ENCODE measurements at places on chromosomes 3 and 15.

DNA sequence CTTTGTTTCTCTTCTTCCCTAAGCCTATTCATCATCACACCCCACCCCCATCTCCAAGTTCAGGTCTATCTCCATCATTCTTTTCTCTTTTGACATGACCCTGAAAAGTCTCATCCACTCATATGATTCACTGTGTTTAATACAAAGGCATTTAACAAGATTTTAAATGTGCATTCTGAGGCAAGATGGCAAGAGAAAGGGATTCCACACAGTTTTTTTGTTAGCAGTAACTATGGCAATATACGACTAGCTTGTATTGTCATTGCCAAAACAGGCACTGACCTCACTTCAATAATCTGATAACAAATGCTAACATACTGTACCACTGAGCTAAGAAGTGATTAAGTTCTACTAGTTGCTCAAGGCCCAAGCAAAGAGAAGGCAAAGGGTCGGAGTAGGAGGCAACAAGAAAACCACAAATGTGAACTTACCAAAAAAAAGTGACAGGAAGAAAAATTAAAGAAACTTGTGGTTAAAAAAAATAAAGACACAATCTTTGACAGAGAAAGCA lies 53.2 kb downstream of the FBN1 start:
- peak; percentile 94 for DNase-seq

- DNase-seq = no peak
Measured at GRCh38 chr15:58274885-58275284, 136.7 kb downstream of the AQP9 start.

DNA sequence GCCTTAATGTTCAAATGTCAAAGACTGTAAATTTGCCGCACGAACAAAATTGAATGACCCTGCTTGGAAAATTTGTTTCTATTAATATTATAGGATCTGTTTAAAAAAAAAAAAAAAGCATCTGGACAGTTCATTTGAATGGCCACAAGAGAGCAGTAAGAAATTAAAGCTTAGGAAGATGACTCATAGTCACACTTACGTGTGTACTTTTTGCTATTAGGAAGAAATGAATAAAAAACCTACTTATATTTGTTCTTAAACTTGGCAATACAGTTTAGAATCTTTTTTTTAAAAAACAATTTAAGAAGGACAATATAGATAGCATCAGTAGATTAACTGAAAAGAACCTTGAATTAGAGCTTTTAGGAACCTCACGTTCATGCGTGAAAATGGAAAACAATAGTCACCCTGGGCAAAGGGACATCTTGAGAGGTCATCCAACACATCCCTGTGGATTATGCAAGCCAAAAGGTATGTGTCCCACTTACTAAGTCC lies 621.8 kb downstream of the MECOM start:
- peak; percentile 43 for DNase-seq

DNA sequence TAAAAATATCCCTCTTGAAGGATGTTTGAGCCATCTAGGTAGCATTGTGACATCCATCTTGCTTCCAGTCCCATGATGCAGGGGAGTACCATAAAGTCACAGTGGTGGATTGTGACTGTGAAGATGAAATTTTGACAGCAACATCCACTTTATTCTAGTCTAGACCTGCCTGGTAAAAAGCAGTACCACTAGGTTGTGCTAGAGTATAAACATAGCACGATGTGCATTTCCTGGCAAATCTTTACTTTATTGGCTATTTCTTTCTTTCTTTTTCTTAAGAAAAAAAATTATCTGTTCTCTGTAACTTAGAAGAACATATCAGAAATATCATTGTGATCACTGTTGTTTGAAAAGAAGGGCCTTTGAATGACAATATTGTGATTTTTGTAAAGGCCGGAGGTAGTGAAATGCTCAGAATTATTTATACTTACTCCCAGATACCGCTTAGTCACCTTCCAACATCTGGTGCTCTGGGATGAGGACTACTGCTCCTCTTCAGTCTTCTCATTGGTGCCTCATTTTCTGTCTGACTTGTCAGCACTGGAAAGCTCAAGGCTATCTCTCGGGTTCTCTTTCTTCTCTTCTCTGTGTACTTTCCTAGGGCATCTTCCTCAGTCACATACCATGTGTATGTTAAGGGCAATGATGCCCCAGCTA lies 35.6 kb downstream of the AGBL1 start:
- no peak for DNase-seq

DNA sequence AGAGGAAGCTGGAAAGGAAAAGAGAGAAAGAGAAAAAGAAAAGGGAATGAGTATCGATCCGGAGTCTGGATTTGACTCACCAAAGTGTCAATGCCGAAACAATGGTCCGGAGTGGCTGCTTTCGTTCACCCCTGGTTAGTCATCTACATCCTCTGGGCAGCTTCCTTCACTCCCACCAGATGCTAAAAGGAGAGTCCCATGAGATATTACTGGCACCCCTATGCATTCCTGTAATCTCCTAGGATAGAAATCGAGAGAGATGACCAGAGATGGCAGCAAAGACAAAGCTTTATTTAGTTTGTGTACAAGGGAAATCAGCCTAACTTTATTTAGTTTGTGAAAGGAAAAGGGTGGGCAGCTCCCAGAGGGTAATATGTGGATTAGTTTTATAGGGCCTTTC lies 622.2 kb downstream of the ZPLD1 start:
- no peak for DNase-seq

GRCh38 chr15:60179786-60180391 lies 175.8 kb downstream of the FOXB1 start:
- peak; percentile 16 for DNase-seq

DNA sequence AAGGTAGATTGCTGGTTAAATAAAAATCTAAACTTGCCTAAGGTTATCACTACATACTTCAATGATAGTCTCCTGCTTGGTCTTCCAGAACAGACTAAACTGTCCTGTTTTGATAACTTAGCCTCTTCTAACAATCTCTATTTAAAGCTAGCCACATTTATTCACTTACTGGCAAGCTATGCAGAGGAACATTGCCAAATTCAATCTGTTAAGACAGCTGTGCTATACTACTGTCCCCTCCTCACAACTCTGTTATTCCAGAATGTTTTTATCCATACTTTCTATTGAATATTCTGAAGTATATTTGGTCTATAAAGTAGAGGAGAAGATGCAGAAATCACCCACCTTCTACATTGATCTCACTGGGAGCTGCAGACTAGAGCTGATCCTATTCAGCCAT lies 594.0 kb upstream of the CCDC54 start:
- no peak for DNase-seq

GRCh38 chr3:58009026-58009748 lies 965 bp downstream of the FLNB start:
- DNase-seq = no peak

DNA sequence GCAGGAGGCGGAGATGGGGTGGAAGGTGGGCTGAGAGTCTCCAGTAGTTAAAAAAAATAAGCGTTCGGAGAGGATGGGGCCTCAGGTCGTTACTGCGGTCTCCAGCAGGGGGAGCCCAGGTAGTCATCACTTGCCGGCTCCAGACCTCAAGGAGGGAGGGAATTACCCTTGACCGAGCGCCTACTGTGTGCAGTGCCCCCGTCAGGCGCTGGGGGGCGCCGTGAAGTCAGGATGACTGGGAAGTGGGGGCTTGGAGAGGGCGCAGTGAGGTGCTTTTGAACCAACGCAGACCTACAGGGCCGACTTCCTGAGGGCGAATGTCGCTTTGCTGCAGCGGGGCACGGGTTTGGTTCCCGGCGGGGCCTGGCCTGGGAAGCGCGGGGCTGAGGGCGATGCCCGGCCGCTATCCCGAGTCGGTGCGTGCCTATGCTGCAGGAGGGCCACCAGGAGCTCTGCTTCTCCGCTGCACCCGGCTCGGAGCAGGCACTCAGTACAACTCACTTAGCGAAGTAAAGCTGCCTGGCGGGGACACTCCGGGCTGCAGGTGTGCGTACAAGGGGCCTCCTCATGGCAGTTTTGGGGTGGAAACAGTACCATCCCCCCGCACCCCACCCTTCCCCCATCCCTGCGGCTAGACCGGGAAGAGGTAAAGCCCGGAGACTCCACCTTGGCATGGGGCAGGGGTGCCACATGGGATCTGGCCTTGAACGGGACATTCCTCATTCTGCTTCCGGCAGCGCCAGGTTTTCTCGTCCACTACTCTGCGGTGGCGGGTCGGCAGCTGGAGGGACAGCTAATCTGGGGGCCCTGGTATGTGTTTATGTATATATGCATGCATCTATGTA lies 79.8 kb downstream of the RHCG start:
- peak; percentile 15 for DNase-seq

DNA sequence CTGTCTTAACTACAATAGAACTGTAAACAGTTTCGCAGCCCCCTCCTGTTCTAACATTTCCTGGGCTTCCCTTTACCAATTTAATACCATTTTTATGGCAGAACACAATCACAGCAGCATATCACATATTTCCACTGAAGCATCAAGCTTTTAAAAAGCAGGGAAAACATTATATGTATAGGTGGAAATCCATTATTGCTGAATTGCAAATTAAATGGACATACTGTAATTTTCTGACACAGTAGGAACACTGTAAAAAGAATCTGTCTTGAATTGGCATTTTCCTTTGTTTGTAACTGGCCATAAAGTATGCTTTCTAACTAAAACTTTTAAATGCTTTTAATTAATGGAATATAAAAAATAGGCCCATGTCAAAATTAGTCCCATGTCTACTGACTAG lies 1385.8 kb downstream of the SI start:
- no peak for DNase-seq

GRCh38 chr15:65192016-65192415 lies 6.9 kb upstream of the CLPX start:
- DNase-seq = no peak

GRCh38 chr3:133491481-133492059 lies 81.9 kb upstream of the CDV3 start:
- DNase-seq = no peak

- DNase-seq = no peak
Measured at GRCh38 chr15:72169921-72170611, 27.5 kb downstream of the GRAMD2A start.

DNA sequence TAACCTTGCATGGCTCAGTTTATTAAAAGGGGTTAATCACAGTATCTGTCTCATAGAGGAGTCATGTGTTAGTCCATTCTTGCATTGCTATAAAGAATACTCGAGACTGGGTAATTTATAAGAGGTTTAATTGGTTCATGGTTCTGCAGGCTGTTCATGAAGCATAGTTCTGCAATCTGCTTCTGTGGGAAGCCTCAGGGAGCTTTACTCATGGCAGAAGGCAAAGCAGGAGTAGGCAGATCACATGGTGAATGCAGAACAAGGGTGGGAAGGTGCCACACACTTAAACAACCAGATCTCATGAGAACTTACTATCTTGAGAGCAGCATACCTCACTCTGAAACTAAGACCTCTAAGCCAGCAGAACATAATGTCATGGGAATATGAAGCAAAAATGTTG lies 42.2 kb upstream of the PTX3 start:
- DNase-seq = no peak

GRCh38 chr15:45690581-45691260 lies 55.9 kb downstream of the SQOR start:
- no peak for DNase-seq

- DNase-seq = no peak
Measured at GRCh38 chr3:78668302-78668701, 1099.5 kb downstream of the ROBO1 start.

Measured in retinal pigment epithelial cell (primary cell).